ENCODE measurements at places on chromosomes 7 and 10.

- DNase-seq: no peak
Observed at GRCh38 chr7:132398253-132398925, 177.9 kb downstream of the PLXNA4 start.

GRCh38 chr10:94213980-94214379 lies 148.8 kb downstream of the NOC3L start:
- DNase-seq: no peak

DNA sequence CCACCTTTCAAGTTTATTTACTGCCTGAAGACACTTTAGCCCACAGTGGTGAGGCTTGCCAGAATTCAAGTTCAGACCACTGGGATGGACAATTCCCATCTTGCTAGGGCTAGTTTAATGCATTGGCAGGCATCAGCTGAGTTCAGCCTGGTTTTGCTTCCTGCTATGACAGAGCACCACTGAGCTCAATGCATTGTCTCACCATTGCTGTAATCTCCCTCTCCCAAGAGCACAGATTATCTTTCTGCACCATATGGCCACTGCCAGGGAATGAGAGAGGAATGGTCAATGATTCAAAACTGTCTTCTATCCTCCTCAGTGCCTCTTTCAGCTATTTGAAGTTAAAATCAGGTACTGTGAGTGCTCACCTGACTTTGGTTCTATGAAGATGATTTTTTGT lies 160.8 kb downstream of the XPNPEP1 start:
- no peak for DNase-seq

GRCh38 chr10:8835453-8836167 lies 781.1 kb downstream of the GATA3 start:
- no peak for DNase-seq

DNA sequence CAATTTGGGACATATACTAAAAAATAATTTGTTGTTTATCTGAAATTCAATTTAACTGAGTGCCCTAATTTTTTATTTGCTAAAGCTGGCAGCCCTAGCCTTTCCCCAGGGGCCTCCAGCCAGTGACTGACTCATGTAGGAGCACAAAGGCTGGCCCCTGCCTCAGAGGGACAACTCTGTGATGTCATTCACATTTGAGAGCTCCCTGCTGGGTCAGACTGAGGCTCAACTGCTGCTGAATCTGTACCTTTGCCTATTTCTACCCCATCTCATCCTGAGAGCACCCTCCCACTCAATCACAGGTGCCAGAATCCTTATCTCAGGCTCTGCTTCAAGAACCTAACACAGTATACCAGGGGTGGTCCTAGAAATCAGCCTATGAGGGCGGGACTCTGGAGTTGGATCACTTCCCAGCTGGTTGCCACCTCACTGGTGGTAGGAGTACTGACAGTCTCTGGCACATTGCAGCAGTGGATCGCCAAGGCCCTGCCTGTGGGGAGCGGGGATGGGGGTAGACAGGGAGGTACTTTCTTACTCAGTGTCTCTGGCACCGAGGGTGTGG lies 11.6 kb downstream of the GCK start:
- no peak for DNase-seq

GRCh38 chr10:6283655-6284054 lies 80.9 kb downstream of the PFKFB3 start:
- no peak for DNase-seq

- DNase-seq: no peak
Observed at GRCh38 chr7:142905759-142906158, 20.2 kb upstream of the TRPV6 start.

DNA sequence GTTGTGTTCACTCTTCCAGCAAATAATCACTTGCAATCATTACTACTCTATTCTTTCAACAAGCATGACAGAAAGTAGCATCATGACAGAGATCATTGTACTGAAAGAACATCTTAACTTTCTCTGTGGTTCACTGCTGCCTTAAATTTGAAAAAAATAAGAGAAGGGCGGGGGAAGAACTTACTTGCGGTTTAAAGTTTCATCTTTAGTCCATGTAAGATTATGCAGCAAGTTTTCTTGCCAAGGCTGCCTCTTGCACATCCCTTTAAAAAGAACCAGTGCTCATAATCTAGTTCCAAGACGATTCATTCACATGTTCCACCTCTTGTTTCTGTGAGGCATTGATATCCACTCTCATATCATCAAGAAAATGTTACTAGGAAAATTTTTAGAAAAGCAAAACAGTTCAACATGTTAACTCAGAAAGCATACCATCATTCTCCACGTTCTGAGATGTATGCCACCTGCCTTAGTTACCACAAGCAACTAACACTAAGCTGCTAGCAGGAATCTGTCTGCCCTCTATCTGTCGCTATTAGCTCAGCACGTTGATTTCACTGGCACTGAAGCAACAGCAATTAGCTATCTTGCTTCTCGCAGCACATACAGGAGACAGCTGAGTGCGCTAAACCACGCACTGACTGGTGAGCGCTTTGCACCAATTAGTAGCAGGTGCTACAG lies at the start of gene PCDH15:
Gene PCDH15, minus strand, starts transcription at position 491 of the 681 bp plus-strand sequence. CDS start 136,969 bp downstream, outside the sequence.
- DNase-seq: no peak

GRCh38 chr10:125982260-125982948 lies 86.0 kb downstream of the FANK1 start:
- peak; percentile 80 for DNase-seq

DNA sequence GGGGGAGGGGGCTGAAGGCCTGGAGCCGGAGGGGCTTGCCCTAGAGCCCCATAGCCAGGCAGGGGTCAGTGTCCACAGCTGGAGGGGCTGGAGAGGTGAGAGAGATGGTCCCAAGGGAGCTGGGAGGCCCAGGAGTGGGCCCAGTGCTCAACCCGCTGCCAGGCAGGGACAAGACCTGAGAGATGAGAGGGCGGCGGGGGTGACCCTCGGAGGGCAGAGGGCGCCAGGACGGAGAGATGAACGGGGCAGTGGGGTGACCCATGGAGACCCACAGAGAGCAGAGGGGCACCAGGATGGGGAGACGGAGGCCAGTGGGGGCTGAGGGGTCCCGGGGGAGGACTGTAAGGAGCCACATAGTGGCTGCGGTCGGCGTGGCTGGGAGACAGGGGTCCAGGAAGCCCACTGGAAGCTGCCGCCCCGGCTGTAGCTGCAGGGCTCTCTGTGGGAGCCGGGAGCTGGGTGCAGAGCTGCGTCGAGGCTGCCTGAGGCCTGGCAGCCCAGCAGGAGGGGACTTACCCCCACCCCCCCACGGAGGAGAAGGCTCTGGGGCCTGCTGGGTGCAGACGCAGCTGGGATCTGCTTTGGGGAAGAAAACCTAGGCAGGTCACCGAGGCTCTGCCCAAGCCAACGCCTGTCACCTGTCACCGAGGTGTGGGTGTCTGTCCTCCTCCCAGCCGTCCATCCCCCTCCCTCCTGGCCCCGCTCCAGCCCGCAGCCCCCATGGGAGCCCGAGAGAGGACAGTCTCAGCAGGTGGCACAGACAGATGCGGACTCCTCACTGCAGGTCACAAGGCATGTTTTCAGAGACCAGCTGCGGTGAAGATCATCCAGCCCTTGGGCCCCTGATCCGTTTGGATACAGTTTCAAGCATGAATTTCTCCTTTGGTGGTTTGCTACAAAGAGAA lies 25.1 kb downstream of the PWWP2B start:
- DNase-seq: no peak
